Endothelial cell of umbilical vein (primary cell): ENCODE measurements at places on chromosomes 6 and 20. TPM values are rescaled to one million over a fixed set of nuclear protein-coding genes. Genes with fewer than 3 reads are reported as not detected.

- DNase-seq = no peak
These were observed 83.9 kb downstream of the SOD2 start for GRCh38 chr6:159608961-159609651.

- DNase-seq = no peak
These were observed 323.3 kb downstream of the BMP2 start for GRCh38 chr20:7090811-7091210.

GRCh38 chr6:75115481-75115880, 90.4 kb downstream of the COL12A1 start:
- no peak for DNase-seq

DNA sequence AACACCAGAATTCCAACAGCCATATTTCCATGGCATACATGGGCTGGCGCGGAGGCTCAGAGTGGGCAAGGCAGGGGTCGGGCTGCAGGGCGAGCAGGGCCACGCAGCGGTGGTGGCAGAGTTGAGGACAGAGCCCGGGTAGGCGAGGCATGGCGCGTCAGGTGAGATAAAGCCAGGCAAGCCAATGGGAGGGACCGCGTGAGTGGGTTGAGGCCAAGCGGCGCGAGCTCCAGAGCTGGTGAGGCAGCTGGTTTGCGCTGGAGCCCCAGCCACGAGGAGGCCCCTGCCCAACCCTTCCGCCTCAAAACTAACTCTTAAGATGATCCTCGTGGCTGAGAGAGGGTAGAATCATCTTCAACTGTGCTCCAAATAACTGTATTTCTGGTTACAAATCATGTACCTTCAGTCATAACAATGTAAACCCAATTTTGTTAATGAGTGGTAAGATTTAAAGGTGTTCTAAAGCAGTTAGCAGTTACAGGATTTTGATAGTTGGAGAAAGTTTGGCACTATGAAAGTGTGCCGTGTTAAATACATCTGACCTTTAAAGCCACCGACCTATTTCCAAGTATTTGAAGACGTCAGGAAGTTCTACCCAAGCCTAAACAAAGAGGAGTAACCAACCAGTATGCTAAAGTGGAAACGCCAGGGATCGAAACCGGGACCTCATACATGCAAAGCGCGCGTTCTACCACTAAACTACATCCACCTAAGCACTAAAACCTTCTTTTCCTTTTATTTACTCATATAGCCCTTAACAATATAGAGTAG, 107.9 kb downstream of the GPX5 start:
- DNase-seq = no peak

GRCh38 chr6:106147476-106147875, 61.3 kb downstream of the PRDM1 start:
- no peak for DNase-seq

DNA sequence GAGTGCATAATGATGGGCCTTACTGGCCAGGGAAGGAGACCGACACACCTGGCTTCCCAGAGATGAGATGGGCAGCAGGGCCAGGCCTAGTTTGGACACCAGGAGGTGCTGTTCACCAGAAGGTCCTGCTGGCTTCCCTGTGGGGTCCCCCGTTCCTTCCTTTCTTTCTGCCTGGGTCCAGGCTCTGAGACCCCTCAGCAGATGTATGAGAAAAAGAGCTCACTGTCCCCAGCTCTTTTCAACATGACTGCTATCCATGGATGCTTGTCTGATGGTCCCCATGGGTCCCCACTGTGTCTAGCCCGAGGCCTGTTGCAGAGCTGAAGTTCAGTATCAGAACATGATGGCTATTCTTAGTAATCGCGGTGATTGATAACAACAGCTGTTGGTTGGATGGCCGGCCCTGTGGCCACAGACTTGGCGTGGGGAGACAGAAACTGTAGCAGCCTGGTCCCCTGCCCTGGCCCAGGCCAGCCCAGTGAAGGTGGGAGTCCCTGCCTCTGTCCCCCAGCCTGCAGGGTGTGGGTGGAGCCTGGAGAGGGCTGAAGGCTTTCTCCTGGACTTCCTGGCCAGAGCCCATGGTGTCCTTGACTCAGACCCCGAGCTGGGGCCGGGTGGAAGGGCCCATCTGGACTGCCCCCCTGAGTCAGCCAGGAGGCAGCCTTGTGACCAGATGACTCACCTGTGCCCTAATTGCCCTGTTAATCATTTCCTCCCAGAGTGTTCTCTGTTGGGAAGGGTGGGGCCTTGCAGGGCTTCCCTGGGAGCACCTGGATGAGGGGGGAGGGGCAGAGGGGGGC, 9.9 kb upstream of the BAK1 start:
- peak; percentile 82 for DNase-seq

Gene SLC35F1
- not detected in 2 replicates for polyA plus RNA-seq

- DNase-seq = no peak
These were observed 74.4 kb downstream of the MBOAT1 start for GRCh38 chr6:20137837-20138236.

Gene CDH26
- 0.01 and 0.03 TPM in 2 replicates for polyA plus RNA-seq

Gene PROCR
- 376 and 414 TPM in 2 replicates for polyA plus RNA-seq

- no peak for DNase-seq
These were observed 70.4 kb downstream of the ABHD12 start for GRCh38 chr20:25320035-25320800.

DNA sequence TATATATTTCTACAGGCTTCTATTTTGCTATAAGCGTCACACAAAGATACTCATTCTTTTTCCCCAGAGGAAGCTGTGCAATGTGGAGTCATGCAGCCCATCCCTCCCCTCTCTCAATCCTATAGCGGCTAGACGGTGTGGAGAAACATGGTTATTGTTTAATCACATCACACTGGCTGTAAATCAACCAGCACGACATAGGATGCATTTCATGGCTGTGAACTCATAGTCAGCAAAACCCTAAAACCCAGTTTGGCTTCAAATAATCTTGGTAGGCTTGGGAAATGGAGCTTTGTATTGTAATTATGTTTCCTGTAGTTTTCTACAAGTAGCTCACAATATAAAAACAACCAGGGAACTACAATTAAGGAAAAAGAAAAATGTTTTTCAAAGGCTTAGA, 16.8 kb downstream of the FOXC1 start:
- peak; percentile 45 for DNase-seq

Gene CTAGE9
- not detected in 2 replicates for polyA plus RNA-seq

GRCh38 chr20:17870086-17870740, 98.4 kb downstream of the SNX5 start:
- no peak for DNase-seq

- peak; percentile 64 for DNase-seq
These were observed 8.0 kb downstream of the MYLIP start for GRCh38 chr6:16136621-16137450.

DNA sequence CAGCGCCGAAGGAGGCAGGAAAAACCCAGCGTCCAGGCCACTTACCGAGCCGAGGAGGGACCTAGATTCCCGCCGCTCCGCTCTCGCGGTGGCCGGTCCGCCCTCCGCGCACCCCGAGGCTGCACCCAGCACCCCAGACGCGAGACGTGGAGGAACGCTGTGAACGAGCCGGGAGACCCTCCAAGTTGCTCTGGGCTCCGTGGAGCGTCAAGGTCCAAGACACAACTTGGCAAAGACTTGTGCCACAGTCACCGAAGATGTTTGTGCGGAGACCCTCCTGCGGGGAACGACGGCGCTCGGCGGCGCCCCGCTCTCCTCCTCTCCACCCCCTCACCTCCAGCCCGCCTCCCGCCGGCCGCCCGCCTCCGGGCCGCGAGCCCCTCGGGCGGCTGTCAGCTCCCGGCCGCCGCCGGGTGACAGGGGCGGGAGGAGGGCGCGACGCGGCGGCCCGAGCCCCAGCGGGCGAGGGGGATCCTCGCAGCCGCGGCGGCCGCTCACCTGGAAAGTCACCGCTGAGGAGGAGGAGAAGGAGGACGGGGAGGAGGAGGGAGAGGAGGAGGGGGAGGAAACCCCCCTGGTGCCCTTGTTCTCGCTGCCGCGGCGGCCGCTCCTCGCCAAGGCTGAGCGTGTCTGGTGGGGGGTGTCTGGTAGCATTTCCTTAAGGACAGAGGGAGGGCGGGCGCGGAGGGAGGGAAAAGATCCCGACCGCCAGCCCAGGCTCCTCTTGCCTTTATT, 637 bp upstream of the HIVEP2 start:
- DNase-seq = no peak

Gene OXT
- not detected in 2 replicates for polyA plus RNA-seq

Gene SLC22A16
- not detected in 2 replicates for polyA plus RNA-seq

GRCh38 chr20:3316136-3316535, 77.1 kb upstream of the SLC4A11 start:
- no peak for DNase-seq

GRCh38 chr20:33602826-33603590, 59.1 kb upstream of the C20orf144 start:
- DNase-seq = no peak

Gene MCHR2
- not detected in 2 replicates for polyA plus RNA-seq

DNA sequence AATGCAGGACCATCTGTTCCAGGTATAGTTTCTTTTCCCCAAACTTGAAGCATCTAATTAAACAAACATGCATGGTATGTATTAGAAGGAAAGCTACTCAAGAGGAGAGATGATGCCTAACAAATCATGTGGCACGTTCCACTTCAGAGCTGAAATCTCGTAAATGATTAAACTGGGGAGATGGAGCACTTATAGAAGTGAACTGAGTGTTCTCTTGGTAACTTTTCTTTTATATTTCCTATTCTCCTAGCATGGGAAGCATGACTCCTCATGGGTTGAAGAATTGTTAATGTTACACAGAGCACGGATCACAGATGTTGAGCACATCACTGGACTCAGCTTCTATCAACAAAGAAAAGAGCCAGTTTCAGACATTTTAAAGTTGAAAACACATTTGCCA, 61.1 kb downstream of the CCN2 start:
- DNase-seq = no peak

DNA sequence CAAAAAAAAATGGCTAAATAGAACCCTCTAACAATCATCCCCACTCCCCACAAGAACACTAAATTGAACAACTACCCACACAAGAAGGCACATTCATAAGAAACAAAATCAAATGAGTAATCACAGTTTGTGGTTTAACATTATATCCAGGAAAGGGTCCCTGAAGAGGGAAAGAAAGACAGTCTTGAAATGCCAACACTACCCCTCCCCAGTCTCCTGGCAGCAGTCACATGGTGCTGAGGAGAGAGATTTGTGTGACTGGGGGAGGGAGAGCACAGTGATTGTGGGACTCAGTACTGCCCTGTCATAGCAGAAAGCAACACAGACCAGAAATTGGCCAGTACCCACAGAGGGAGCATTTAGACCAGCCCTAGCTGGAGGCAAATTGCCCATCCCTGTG, 443.7 kb upstream of the BTBD3 start:
- DNase-seq = no peak

GRCh38 chr6:6972456-6972855, 135.3 kb upstream of the RREB1 start:
- DNase-seq = no peak

DNA sequence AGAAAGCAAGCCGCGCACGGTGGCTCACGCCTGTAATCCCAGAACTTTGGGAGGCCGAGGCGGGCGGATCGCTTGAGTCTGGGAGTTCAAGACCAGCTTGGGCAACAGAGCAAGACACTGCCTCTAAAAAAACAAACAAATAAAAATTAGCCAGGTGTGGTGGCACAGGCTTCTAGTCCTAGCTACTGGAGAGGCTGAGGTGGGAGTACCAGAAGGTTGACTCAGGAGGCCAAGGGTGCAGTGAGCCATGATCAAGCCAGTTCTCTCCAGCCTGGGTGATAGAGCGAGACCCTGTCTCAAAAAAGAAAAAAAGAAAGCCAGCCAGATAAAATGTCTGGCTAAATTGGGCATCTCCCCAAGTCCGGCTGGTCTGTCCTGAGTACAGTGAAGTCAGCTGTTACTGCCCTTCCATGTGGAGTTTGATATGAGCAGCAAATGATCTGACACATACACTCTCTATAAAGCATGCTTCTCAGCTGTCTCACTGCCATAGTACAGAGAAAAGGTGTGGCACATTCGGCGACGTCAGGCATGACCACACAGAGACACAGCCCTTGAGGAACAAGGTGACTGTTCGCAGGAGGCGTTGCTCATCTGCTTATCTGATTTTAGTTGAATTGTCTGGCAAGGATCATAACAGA, 13.0 kb downstream of the CD83 start:
- DNase-seq = no peak

DNA sequence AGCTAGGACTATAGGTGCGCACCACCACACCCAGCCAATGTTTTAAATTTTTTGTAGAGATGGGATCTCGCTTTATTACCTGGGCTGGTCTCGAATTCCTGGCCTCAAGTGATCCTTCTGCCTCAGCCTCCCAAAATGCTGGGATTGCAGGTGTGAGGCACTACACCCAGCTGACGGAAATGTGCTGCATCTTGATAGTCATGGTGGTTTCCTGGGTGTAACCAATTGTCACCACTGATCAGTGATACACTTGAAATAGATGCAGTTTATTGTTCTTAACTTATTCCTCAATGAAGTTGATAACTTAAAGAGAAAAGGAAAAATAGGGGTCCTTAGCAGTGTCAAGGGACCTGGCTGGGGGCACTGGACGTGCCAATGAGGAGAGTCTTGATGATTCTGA, 92.4 kb downstream of the PPP1R14C start:
- DNase-seq = no peak

GRCh38 chr6:121333196-121333595, 1.1 kb downstream of the TBC1D32 start:
- no peak for DNase-seq

Gene CPXM1
- 18.9 and 21.3 TPM in 2 replicates for polyA plus RNA-seq

GRCh38 chr20:36779656-36780025, 6.1 kb upstream of the DSN1 start:
- no peak for DNase-seq

Gene UBD
- 0.10 and 0.13 TPM in 2 replicates for polyA plus RNA-seq

DNA sequence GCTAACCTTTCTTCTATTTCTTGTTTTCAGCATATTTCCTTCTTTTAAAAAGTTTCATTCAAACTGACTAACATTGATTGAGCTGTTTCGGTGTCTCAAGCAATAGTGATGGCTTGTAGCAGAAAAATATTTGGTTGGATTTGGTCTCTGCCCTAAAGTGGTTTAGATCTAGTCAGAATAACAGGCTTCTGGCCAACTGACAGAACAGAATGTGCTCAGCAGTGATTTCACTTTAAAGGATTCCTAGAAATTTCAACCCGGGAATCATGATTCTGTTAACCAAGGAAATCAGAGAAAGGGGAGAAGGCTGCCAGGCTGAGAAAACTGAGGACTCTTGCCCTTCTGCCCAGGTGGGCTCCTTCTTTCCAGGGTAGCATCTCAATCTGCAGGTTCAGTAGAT, 16.6 kb upstream of the GSTA1 start:
- DNase-seq = no peak

GRCh38 chr6:7198833-7199800, 91.4 kb downstream of the RREB1 start:
- no peak for DNase-seq

- no peak for DNase-seq
These were observed 117.9 kb downstream of the ERMARD start for GRCh38 chr6:169869301-169869700.

Gene TPBG
- polyA plus RNA-seq = 7.5 and 9.7 TPM in 2 replicates

DNA sequence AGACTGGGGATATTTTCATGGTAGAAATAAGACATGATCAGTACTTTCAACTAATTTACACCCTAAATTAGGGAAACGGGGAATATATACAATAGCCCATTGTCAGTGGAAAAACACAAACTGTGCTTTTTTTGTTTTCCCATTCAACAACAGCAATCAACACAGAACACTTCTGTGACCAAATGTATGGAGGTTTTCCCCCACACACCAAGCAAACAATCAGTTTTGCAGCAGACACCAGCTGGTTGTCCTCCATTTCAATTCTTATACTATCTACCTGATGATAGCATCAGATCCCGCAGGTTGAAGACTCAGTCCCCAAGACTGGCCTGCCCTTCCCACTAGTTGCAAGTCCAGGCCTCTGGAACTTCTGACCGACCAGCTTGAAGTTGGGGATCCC, 4.5 kb downstream of the HINT3 start:
- DNase-seq = no peak
